Cerebellar nuclear complex (tissue), 1 donor: ENCODE measurements at places on chromosomes 7 and 10.

DNA sequence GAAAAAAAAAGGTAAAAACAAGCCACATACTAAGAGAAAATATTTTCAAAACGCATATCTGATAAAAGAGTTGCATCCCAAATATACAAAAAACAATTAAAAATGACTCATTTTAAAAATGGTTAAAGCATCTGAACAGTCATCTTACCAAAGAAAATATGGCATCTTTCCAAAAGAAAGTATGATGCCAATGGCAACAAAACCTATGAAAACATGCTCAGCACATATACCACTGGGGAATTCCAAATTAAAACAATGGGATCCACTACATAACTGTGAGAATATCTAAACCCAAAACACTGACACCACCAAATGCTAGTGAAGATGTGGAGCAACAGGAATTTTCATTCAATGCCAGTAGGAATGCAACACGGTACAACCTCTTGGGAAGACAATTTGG is 39.3 kb downstream of the VSTM2A start:
- no peak for DNase-seq

GRCh38 chr10:62748386-62748785 is 56.1 kb upstream of the ADO start:
- DNase-seq: no peak

DNA sequence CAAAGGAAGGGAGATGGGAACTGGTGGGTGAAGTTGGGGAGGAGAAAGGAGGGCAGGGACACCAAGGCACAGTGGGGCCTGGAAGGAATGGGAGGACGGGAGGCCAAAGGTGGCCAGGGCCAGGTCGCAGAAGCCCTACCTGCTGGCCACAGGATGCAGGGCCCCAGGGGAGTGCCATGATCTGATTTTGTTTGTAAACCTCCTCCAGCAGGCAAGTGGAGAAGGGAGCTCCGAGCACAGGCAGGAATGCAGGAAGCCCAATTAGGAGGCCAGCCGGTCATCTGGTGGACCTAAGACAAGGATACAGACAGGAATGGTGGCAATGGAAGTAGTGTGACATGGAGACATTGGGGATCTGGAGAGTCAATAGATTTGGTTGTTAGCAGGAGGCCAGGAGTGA is 107.0 kb upstream of the ZMIZ1 start:
- no peak for DNase-seq

DNA sequence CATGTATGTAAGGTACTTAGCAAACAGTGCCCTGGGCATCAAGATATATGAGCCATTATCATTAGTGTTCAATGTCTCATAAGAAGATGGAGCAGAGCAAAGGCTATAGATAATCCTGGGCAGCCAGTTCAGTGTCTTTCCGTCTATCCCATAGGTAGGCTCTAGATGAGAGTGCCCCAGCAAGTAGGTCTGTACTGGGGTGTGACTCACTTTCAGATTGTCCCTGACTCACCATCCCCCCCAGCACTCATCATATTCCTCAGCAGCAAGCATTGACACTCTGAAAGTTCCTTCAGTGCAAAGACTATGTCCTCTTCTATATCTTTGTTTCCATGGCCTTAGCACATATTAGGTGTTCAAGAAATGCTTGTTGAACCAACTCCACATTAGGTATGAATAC is 20.0 kb upstream of the FAM204A start:
- DNase-seq: no peak
